Gastroesophageal sphincter (tissue), 4 donors: ENCODE measurements at places on chromosomes 12 and 14. TPM values are rescaled to one million over a fixed set of nuclear protein-coding genes. Genes with fewer than 3 reads are reported as not detected.

BCL11B gene
- 0.40 TPM for total RNA-seq

CISTR gene
- not detected for total RNA-seq

DNA sequence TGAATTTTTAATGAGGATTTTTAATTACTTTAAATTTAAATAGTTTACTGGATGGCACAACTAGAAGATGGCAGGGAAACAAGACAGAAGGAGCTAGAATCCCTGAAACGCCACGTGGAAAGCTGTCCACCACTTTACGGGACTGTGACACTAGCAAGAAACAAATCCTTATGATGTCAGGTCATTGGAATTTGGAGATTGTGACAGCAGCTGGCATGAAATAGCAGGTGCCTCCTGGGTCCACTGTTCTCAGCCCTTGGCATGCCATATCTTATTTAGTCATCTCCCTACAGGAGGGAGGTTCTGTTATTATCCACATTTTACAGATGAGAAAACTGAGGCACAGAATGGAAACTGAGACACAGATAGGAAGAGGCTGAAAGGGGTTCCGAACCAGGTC, 113.8 kb downstream of the BCL11B start:
- no peak for ATAC-seq

GRCh38 chr12:27821259-27821973, 41.4 kb upstream of the MANSC4 start:
- peak; percentile 74 for ATAC-seq

- no peak for ATAC-seq
These were observed 138.7 kb downstream of the EGLN3 start for GRCh38 chr14:33812181-33812580.
